Ascending aorta (tissue), 2 donors: ENCODE measurements at places on chromosomes 1 and 21.

GRCh38 chr1:1628754-1629429, 3.1 kb upstream of the MMP23B start:
- DNase-seq: no peak

DNA sequence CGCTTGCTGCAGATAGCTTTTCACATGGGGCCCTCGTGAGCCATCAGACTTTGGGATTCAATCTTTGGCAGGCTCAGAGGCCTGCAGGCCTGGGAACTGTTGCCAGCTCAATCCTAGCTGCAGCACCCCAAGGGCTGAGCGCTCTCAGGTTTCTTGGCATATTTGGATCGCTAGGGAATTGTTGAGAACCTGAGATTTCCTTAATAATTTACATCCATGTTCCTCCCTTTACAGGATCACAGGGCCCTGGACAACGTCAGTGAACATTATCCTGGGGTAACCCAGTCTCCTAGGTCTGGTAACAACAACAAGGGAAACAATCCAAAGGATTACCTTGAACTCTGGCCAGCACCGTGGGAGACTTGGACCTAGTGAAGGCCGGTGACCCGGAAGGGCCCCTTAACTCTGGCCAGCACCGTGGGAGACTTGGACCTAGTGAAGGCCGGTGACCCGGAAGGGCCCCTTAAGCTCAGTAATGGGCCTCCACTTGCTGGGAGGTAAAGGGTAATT, 49.3 kb upstream of the NEK2 start:
- DNase-seq: no peak

- no peak for DNase-seq
These were observed 13.4 kb downstream of the SNAP47 start for GRCh38 chr1:227748496-227749182.

DNA sequence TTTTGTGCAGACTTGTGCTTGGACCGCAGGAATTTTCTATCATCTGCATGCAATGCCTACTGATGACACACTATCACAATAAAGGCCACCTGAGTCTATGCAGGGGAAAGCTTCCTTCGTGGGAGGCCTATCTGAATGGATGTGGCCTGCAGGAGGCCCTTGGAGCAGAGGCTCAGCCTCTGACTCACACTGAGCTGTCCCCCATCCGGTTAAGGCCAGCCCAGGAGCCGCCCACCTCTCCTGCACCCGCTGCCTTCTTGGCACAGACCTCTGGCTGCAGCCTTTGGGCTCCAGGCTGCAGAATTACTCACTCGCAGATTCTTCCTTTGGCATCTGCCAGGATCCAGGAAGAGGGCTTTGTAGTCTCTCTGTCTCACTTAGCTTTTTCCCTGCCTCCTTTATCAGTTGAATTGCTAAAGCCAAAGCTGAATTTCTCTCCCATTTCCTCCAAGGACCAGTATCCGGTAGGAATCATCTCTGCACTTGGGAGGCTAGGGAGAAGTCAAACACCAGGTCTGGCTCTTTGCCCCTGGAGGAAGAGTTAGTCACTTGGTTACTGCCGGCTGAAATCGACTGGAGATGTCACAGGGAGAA, 65.1 kb upstream of the JUN start:
- peak; percentile 18 for DNase-seq

GRCh38 chr1:113674591-113674990, 84.7 kb downstream of the PHTF1 start:
- no peak for DNase-seq

- no peak for DNase-seq
These were observed 6.2 kb downstream of the SAMD11 start for GRCh38 chr1:929712-930632.

DNA sequence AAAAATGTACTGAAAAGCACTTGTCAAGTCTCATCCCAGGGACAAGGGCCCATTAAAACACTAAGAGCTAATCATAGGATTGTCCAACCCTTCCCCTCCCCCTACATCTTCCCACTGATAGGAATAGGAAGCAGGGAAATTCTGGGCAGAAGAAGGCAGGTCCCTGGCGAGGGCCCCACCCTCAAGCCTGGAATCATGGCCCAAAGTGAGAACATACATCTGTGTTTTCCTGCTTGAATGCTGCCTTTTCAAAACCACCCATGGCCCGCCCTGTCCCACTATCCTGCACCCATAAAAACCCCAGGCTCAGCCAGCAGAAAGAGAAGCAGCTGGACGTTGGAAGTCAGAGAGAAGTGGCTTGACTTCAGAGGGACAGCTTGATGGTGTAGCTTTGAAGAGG, 4.8 kb downstream of the DNAI4 start:
- no peak for DNase-seq

- no peak for DNase-seq
These were observed 1.9 kb downstream of the S100A10 start for GRCh38 chr1:151991663-151992302.

- peak; percentile 47 for DNase-seq
These were observed 37.5 kb downstream of the TRPM2 start for GRCh38 chr21:44390886-44391285.

- DNase-seq: no peak
These were observed 4.5 kb downstream of the RHOU start for GRCh38 chr1:228739826-228740225.

DNA sequence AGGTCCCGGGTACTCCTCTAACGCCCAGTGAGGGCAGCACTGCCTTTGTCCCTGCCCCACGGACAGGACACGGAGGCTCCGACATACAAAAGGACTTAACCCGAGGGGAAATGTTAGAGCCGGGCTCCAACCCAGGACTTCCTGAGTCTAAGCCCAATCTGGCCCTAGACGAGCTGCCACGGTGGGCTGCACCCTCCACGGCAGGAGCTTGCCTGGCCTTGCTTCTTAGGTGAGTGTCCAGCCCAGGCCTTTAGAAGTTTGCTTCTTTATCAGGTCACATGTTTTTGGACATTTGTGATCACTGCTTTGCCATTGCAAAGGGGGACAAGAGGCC, 11.0 kb upstream of the TMEM200B start:
- DNase-seq: no peak

DNA sequence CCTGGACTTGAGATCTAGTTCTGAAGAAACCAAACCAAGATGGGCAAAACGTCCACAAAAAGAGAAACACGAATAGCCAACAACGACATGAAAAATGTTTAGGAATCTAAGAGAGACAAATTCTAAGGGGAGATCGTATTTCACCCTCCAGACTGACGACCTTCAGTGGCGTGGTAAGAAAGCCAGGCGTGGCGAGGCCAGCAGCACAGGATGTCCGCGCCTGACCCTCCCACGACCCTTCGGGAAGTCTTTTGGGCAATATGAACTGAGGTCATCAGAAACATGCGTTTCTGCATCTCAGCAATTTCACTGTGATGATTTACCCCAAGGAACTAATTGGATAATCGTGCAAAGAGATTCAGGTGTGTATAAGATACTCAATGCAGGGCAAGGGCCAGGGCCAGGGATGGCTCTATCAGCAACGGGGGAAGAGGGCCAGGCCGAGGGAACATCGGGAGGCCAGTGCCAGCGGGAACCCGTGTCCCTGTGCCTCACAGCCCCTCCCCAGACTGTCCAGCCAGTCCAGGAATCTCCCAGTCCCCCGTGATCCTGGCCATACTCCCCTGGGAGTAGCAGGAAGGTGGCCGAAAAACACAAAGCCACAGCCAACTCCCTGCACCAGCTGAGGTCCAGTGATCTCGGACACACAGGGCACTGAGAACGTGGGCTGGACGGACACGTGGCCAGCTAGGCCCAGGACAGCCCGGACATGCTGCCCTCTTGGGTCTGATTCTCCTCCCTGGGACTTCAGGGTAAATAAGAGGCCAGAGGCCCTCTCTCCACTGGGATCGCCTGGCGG, 53.6 kb upstream of the ADARB1 start:
- peak; percentile 8 for DNase-seq

- DNase-seq: no peak
These were observed 85.6 kb upstream of the BRINP3 start for GRCh38 chr1:190563230-190563629.

DNA sequence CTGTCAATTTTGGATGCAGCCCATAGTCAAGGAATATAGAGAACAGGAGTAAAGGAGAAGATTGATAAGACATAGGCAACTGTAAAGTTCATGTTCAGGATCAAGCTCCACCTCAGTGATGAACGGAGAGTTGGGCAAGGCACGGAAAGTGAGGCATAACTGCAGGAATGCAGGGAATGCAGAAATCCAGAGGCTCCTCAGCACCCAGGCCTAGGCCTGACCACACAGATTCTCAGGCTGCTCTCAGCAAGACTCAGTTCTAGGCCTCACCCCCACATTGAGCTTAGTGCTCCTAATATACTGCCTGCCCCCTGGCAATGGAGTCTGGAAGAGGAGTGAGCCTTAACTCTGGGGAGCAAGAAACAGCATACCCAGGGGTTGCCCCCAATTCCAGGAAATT, 36.3 kb upstream of the S1PR1 start:
- DNase-seq: no peak

DNA sequence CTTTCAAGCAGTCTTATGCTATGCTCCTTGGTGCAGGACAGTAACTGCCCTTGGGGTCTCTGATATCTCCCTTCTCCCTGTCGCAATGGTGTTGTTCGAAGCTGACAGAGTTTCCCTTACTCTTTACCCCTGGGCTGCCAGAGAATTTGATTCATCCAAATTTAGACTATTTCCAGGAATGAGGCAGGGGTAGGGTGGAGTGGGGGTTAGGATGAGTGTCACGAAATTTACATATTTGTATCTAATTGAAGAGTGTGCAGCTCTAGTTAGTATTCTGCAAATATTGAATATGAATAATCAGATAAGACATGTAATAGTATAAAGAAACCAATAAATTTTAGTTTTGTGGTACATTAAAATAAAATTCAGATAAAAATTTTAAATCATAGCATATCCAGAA, 140.0 kb upstream of the LMO4 start:
- no peak for DNase-seq

GRCh38 chr1:56533621-56534020, 45.7 kb downstream of the PLPP3 start:
- DNase-seq: no peak

DNA sequence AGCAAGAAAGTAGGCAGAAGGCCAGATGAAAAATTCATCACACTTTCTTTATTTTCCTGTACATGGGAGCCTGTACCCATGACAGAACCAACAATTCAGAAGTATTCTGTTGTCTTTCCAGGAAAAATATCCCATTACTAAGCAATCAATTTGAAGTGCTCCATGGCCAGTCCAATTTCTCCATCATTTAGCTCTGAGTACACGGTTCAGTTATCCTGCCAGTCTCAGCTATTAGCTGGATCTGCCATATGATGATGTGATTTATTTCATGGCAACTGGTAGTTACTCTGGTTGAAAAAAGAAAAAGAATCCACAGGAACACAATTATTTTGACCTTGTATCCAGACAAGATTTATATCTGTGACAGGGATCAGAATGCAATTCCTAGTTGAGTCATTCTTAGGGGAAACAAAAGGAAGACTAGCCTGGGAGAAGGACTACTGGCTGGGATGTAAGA, 70.6 kb upstream of the GORAB start:
- DNase-seq: no peak

- no peak for DNase-seq
These were observed 7.8 kb downstream of the DIPK1A start for GRCh38 chr1:92953491-92953890.

GRCh38 chr1:70778934-70779333, 268.7 kb downstream of the PTGER3 start:
- DNase-seq: no peak

GRCh38 chr1:171744986-171745385, 3.1 kb upstream of the VAMP4 start:
- DNase-seq: no peak

DNA sequence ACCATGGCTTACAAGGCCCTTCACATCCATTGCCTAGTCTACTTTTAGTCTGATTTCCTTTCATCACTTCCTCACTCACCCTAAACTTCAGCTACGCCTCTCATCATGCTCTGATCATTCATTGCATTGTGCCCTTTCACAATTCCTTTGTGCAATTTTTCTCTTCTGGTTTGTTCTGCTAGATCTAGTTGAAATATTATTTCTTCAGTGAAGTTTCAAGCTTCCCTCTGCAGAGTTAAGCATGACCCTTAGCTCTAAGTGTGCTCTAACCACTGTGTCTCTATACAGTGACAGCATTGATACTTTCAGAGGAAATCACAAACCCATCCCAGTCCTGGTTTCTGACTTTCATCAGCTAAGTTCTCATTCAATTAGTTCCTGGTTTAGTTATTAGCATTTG, 166.1 kb downstream of the PLA2G4A start:
- no peak for DNase-seq

- DNase-seq: no peak
These were observed 139.4 kb upstream of the BARHL2 start for GRCh38 chr1:90856463-90857007.

GRCh38 chr21:41247561-41248545, 68.7 kb upstream of the FAM3B start:
- peak; percentile 78 for DNase-seq

GRCh38 chr1:58746757-58747156, 37.1 kb downstream of the JUN start:
- DNase-seq: no peak

GRCh38 chr1:15100121-15100879, 53.2 kb upstream of the TMEM51 start:
- DNase-seq: no peak

DNA sequence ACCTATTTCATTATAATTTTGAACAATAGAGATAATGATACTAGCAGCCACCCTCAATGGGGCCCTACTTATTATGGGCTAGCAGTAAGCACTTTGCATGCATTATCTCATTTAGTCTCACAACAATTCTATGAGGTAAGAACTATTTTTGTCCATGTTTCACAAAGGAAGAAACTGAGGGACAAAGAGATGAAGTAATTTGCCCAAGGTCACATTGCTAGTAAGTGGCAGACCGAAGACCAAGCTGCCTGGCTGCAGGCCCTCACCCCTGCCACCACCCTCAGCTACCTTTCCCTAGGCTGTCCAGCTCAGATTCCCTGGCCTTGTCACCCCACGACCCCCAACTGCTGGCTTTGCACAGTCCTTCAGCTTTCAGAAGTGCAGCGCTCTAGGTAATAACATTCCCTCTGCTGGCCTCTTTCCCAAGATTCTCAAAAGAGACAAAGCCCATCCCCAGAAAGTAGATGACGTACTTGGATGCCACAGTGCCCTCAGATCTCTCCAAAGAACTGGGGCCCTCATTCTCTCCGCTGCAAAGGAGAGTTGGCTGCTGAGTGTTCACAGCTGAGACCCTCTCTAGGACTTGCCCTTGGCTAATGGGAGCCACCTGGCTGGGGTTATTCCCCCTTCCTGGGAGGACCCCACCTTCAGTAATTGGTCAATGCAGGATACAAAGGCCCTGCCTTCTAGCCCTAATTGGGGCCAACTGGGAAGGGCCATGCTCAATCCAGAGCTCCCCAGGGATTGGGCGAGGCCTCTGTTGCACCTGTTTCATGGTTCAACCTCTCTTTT, 39.5 kb downstream of the IRF2BP2 start:
- DNase-seq: peak; percentile 30

DNA sequence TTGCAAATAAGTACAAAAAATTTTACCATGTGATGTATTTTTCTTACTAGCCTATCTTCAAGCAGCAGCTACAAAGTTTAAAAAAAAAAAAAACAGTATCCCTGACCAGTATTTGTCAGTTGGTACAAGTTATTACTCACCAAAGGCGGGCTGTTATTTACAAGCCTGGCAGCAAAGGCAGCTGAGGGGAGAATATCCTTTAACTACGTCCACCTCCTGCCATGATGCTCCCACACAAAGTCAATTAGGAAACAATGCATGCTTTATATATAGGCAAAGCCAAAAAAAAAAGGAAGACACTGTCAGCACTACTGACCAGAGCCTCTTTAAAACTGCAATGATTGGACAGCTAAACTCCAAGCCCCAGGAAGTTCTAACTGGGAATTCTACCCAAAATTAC, 13.7 kb downstream of the PSMA5 start:
- no peak for DNase-seq
